Muscle of leg (tissue), 16 donors: ENCODE measurements at places on chromosomes 13 and 19. TPM values are rescaled to one million over a fixed set of nuclear protein-coding genes. Genes with fewer than 3 reads are reported as not detected.

DNA sequence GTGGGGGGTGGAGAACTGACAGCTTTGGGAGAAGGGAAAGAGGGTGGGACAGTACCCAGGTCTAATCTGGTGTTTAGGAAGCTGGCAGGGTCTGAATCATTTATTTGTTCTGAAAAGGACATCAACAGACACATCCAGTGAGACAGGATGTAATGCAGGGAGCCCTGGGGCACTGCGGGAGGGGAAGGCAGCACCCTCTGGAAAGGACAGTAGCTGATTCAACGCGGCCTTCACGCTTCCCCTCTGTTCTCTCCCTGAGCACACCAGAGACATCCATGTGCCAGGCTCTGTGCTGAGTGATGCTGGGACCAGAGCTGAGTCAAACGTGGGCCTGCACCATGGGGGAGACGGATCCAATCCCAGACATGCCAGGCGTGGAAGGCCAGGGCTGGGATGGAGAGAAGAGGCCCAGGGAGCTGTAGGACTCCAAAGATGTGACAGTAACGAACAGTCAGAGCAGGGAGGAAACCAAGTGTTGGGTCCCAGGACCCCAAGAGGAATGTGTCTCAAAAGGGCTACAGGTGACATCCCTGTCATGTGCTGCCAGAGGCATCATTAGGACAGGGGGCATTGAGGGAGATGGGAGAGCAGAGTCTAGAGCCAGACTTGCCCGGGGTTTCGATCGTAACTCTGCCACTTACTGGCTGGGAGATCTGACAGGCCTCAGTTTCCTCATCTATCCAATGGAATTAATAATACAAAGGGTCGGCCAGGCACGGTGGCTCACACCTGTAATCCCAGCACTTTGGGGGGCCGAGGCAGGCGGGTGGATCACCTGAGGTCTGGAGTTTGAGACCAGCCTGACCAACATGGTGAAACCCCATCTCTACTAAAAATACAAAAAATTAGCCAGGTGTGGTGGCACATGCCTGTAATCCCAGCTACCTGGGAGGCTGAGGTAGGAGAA lies 1.7 kb downstream of the ETFB start:
- no peaks in the 10 kb centered on the region for H3K27me3 ChIP-seq
- no peaks in the 10 kb centered on the region for H3K36me3 ChIP-seq
- H3K4me1 ChIP-seq = peaks cover 24% of the 10 kb centered on the region
- no peak overlapping the region for H3K4me3 ChIP-seq

DNA sequence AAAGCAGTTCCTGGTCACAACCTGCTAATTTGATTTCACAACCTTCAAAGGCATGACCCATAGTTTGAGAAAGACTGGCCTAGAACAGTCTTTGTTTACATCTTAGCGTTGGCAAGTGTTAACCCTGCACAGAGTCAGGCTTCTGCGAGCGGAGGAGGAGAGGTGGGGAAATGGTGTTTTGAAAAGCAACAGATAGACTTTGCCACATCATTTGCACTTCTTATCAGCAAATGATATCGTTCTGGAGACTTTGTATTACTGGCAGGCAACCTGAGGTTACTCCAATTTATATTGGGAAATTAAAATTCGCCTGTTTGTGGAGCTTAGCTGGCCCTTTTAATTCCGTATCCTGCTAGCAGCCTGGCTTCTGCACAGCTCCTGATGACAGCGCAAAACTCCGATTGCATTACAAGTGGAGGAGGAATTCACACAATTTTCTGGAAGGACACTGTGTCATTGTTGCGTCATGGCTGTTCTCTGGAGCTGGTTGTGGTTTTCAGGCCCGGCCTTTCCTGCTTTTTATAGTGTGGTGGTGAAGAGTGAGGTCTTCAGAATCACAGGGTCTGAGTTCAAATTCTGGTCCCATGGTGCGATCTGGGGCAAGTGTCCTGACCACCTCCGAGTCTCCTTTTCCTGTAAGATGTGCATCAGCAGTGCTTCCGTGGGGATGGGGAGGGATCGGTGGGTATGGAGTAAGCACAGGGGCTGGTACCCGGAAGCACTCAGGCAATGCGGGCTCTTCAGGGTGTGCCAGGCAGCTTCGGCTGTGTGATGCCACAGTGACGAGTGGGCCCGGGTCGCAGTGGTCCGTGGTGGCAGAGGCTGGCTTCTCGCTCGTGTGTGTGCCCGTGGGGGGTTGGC lies 49.1 kb upstream of the EHD2 start:
- no peak overlapping the region for H3K4me3 ChIP-seq
- H3K36me3 ChIP-seq = peaks cover 22% of the 10 kb centered on the region
- peak; percentile 20 for DNase-seq
- H3K27me3 ChIP-seq = no peaks in the 10 kb centered on the region
- H3K27ac ChIP-seq = no peak overlapping the region

GRCh38 chr13:75400775-75401174 lies 81.2 kb downstream of the TBC1D4 start:
- no peak overlapping the region for H3K4me3 ChIP-seq
- no peaks in the 10 kb centered on the region for H3K27me3 ChIP-seq
- H3K27ac ChIP-seq = no peak overlapping the region
- peaks cover 10% of the 10 kb centered on the region for H3K4me1 ChIP-seq

DNA sequence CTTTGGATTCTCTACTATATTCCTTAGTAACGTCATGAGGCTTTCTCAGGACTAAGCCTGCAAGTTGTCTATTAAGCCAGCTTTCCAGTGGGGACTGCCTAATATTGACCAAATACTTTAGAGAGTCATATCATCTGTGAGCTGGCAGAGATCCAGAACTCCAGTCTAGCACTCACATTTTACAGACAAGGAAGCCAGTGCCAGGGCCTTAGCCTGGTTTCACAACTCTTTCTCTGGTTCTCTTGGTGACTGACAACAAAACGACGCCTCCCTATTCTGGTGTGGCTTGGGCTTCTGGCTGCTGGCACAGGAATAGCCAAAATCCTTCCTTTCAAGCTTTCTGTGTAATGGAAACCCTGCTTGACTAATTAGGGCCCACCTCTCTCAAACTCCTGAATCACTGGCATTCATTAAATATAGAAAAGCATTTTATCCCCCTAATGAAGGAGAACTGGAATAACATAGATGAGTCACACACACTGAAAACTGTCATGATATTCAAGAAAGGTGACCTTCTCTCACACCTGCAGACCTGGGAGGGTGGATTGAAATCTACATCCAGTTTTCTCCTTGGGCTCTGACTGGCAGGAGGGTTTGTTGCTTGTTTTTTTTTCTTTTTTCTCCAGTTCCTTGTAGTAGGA lies 75.2 kb upstream of the UBL3 start:
- peaks cover 35% of the 10 kb centered on the region for H3K4me1 ChIP-seq
- no peak overlapping the region for H3K27ac ChIP-seq
- H3K4me3 ChIP-seq = no peak overlapping the region
- H3K36me3 ChIP-seq = no peaks in the 10 kb centered on the region

DNA sequence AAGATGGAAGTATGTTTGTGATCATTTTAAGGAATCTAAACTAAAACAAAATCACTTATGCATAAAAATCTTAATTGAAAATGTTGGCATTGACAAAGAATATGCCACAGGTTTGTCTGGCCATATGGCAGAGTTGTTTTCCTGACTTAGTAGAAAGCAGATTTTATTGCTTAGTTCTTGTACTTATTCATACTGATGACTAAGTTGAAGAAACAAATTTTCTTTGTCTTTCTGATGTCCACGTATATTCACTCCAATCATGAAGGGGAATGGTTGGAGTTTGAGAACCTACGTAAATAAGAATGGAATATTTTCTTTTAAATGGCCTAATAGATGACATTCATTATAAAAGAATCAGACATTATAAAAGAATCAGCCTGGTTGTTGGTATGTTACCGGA lies 8.0 kb upstream of the GPC6 start:
- H3K4me3 ChIP-seq = no peak overlapping the region
- no peaks in the 10 kb centered on the region for H3K4me1 ChIP-seq
- H3K27ac ChIP-seq = no peak overlapping the region

DNA sequence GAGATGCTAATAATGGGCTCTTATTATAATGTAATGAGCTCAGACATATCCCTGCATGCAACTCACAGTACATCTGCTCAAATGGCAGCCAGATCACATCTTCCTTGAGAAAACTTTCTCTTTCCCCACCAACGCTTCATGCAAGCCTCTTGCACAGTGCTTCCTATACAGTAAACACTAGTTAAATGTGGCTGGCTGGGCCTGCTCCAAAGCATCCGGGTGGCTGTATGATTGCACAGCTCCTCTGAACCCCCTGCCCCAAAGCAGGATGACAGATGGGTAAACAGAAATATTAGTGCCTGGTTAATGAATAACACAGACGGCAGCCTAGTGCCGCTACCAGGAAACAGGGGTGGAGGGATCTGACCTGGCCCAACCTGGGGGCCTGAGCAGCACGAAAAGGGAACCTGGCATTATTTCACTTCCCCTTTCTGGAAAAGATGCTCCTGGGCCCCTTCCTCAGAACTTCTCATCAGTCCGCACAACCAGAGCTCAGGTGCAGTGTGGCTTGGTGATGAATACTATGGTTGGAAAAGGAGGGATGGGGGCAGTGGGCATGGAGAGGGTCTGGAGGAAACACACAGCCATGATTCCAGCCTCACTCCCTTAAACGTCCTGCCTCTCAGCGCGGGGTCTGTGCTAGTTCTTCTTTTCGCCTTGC lies 10.8 kb downstream of the FFAR2 start:
- H3K27ac ChIP-seq = peak overlapping the region; percentile 78
- no peaks in the 10 kb centered on the region for H3K27me3 ChIP-seq
- H3K36me3 ChIP-seq = no peaks in the 10 kb centered on the region
- H3K4me1 ChIP-seq = peaks cover 20% of the 10 kb centered on the region
- DNase-seq = peak; percentile 41

GRCh38 chr19:31962561-31962996 lies 382.8 kb upstream of the ZNF507 start:
- no peak overlapping the region for H3K4me3 ChIP-seq
- no peak overlapping the region for H3K27ac ChIP-seq
- H3K4me1 ChIP-seq = peaks cover 3% of the 10 kb centered on the region
- DNase-seq = no peak
- H3K27me3 ChIP-seq = peaks cover 4% of the 10 kb centered on the region

GRCh38 chr19:49272204-49272603 lies 52.8 kb downstream of the SLC6A16 start:
- H3K27ac ChIP-seq = no peak overlapping the region
- no peaks in the 10 kb centered on the region for H3K36me3 ChIP-seq
- no peaks in the 10 kb centered on the region for H3K27me3 ChIP-seq
- DNase-seq = no peak
- no peak overlapping the region for H3K4me3 ChIP-seq
- H3K4me1 ChIP-seq = no peaks in the 10 kb centered on the region

- H3K4me1 ChIP-seq = peaks cover 15% of the 10 kb centered on the region
- H3K36me3 ChIP-seq = peaks cover 41% of the 10 kb centered on the region
- H3K4me3 ChIP-seq = no peak overlapping the region
- DNase-seq = peak; percentile 11
These were observed 647 bp downstream of the RNF225 start for GRCh38 chr19:58395979-58396627.

DNA sequence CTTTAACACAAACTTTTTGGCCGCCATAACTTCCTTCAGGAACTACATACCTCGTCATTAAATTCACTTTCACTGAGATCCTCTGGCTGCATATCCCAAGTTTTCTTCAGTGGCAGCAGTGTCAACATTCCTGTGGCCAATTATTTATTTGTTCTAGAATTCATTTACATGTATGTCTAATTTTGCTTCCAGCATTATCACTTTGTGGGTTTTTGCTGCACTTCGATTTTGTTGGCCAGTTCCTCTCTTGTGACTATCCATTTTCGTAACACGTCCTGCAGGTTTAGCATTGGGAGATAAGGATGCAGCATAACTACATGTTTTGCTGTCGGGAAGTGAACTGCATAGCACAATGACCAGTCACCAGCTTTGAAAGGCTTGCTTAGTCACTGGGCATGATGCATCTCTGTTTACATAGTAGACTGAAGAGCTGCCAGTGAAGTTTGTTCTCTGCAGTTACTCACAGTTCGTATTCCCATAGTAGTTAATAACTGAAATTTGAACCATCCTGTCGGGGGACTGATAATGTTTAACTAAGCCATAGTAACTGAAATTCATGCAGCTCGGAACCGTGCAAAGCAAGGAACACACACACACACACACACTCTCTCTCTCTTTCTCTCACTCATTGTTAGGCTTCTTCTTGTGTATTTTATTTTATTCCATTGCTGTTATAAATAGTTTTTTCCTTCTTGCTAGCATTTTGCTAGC lies 28.3 kb downstream of the ZNF507 start:
- no peak overlapping the region for H3K27ac ChIP-seq
- H3K4me3 ChIP-seq = no peak overlapping the region
- DNase-seq = peak; percentile 23
- no peaks in the 10 kb centered on the region for H3K4me1 ChIP-seq
- H3K27me3 ChIP-seq = no peaks in the 10 kb centered on the region

DNA sequence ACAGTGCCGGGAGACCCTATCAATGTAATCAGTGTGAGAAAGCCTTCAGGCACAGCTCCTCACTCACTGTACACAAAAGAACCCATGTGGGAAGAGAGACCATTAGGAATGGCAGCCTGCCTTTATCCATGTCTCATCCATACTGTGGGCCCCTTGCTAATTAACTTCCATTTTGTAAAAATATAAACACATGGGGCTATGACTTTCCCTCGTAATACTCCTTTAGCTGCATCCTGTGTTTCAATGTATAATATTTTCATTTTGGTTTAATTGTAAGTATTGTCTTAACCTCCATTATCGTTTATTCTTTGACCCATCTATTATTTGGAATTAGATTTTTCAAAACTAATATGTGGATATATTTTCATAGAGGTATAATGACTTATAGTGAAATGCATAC lies 29.3 kb downstream of the ZNF333 start:
- no peak overlapping the region for H3K4me3 ChIP-seq
- H3K4me1 ChIP-seq = no peaks in the 10 kb centered on the region
- no peaks in the 10 kb centered on the region for H3K27me3 ChIP-seq
- no peak for DNase-seq
- H3K27ac ChIP-seq = no peak overlapping the region

DNA sequence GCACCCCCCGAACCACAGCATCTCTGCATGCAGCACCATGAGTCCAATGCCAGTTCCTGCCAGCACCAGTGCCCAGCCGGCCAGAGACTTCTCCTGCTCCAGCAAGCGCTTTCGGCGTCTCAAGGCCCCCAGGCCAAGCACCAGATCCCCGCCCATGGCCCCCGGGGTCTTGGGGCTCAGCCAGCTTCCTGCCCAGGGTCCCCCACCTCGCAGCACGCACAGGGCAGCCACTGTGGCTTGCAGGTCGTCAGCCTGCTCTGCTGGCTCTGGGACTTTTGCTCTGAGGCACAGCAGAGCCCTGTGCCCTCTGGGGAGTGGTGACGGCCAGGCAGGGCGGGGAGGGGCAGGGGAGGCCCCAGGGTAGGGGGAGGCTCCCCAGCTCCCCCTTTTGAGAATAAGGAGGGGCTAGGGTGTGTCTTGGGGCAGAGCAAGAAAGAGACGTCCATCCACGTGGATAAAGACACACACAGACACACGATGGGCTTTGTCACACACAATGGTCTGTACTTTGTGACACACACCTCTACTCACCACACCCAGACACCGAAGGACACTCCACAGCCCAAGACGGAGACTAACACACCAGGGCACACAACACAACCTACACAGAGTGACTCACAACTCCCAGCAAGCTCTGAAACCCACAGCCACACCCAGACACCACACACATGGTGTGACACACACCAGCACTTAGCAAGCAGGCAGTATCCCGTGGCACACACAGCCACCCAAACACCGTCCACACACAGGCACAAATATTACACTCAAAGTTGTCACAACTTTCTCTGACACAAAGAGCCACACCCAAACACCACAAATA lies at the start of gene KCNN4:
TSS of gene KCNN4 (minus strand) at position 268 of the 820 bp plus-strand sequence. CDS start at position 156, 112 bp downstream.
- H3K27ac ChIP-seq = no peak within 1 kb of the TSS
- H3K36me3 ChIP-seq = no peaks in the 10 kb centered on the region
- no peak within 1 kb of the TSS for H3K4me3 ChIP-seq
- H3K27me3 ChIP-seq = peaks cover 2% of the 10 kb centered on the region
- no peak for DNase-seq

ZNF358 gene
- total RNA-seq = 25.2 TPM

R3HDM4 gene
- total RNA-seq = 13.1 TPM

MEIOSIN gene
- not detected for total RNA-seq

CCDC159 gene
- 5.2 TPM for total RNA-seq

LILRA1 gene
- total RNA-seq = 0.31 TPM
